ELF-1 (cell line): ENCODE measurements at places on chromosomes 1 and 21.
A peak's percentile ranks its signal among the peaks of the same experiment; 100 is the strongest.

- no peak for DNase-seq
These were observed 1.1 kb upstream of the PSMG1 start for GRCh38 chr21:39184050-39184980.

DNA sequence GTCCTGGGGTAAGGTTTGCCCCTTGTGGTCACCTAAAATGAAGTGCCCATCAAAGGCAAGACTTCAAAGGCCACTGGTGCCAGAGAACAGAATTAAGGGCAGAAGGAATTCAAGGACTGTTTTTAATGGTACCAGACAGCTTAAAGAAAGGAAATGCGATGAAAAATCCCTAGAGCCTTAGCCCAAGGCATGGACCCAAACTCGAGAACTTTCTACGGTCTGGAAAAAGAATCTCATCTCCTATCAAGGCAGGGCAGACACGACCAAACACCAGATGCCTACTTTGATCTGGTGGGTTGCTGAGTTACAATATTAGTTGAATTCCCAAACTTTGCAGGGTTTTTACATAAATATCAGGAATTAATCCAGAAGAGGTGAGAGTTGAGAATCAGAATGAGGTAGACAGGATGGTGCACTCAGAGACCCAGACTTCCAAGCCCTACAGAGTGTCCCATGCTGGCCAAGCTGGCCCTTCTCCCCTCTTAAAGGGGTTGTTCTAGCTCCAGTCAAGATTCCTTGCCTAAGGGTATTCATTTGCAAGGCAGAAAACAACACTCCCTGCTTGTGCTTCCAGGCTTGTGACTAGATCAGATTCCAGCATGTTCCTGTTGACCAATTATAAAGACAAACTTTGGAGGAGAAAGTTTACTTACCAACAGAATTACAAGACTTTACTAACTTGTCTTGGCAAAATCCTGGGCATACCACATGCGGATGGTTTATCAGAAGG, 48.0 kb downstream of the EDN2 start:
- DNase-seq = peak; percentile 86

GRCh38 chr1:159197561-159198557, 6.8 kb upstream of the ACKR1 start:
- DNase-seq = peak; percentile 76

DNA sequence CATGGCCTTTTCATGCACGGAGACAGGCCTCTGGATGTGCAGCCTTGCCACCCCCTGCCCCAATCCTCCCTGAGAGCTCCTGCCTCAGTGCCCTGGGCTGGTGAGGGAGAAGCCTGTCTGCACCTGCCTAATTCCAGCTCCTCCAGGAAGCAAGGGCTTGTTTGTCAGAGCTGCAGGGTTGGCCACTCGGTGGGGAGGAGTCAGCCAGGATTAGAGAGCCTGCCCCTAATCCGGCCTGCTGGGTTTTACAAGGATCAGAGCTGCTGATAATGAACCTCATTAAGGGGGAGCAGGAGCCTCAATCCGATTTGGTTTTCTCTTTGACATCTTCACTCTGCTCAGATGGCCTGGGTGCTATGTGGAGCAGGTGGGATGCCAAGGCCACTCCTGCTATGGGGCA, 31.9 kb upstream of the LHX4 start:
- peak; percentile 8 for DNase-seq

GRCh38 chr1:110440877-110441276, 10.1 kb upstream of the PROK1 start:
- peak; percentile 34 for DNase-seq

DNA sequence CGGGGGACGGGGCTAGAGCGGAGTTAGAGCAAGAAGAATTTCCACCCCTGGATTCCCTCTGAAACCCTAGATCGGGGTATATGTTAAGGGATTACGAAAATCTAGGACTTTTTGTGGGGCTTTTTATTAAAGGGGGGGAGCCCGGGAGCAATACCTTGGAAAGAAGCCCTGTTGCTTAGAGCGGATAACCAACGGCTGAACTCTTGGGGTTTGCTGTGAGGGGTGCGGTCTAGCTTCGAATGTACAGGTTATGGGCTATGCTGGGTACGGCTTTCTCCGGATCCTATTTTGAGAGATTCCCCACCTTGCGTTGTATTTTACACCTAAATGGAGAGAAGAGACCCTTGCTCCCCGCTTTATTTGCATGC, 626 bp downstream of the DYRK3 start:
- no peak for DNase-seq

DNA sequence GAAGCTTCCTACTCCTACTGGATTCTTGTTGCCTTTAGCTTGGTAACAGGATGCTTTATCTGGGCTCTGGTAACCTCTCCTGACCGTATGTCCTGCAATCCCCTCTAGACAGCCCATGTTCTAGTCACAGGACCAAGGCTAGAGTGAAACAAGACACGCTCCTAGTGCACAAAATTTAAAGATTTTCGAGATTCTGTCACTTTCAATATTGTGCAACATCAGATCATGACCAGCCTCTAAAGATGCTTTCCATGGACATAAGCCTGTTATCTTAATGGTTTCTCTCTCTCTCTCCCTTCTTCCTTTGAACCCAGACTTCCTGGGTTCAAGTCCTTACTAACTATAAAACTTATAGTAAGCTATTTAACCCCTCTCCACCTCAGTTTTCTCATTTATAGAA, 1.6 kb upstream of the LY9 start:
- no peak for DNase-seq

- DNase-seq = no peak
These were observed 691.3 kb upstream of the CXADR start for GRCh38 chr21:16821588-16821987.

GRCh38 chr1:186325239-186325638, 49.8 kb downstream of the TPR start:
- no peak for DNase-seq

DNA sequence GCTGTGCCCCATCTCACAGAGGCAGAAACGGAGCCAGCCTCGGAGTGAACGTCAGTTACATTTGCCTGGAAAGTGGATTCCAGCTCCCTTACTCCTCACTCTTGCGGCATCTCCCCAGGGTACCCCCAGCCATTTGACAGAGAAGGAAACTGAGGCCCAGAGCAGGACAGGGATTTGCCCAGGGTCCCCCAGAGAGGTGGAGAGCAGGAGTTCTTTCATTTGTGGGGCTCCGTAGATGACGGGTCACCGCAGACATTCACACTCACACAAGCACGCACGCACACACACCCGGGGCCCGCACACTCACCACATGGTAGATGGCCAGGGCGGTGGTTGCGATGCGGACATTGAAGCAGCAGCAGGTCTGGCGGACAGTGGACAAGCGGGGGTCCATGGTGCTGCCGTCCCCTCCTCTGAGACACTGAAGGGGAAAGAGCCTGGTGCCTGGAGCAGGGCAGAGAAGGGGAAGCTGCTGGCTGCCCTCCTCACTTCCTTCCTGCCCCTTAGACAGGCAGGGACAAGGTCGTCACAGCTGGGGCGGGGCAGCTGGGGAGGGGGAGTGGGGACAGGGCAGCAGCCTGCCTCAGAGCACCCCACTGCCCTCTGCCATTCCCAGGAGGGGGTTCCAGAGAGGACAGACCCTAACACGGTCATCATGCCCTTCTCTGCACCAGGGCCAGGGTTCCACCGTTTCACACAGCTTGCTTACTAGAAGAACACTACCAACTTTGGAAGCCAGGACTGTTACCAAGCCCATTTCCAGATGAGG, at the start of gene LAPTM5:
TSS of gene LAPTM5 (minus strand) at position 423 of the 769 bp plus-strand sequence. CDS start at position 394, 29 bp downstream.
- no peak for DNase-seq

DNA sequence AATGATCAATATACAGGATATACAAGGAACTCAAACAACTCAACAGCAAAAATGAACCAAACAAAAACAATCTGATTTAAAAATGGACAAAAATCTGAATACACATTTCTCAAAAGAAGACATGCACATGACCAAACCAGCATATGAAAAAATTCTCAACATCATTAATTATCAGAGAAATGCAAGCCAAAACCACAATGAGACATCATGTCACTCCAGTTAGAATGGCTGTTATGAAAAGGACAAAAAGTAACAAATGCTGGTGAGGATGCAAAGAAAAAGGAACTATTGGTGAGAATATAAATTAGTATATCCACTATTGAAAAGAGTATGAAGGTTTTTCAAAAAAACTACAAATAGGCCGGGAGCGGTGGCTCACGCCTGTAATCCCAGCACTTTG, 42.0 kb downstream of the FCRL3 start:
- no peak for DNase-seq

- DNase-seq = no peak
These were observed 38.7 kb downstream of the BTBD8 start for GRCh38 chr1:92118826-92119225.

- DNase-seq = no peak
These were observed 9.6 kb upstream of the PIGK start for GRCh38 chr1:77228836-77229235.

DNA sequence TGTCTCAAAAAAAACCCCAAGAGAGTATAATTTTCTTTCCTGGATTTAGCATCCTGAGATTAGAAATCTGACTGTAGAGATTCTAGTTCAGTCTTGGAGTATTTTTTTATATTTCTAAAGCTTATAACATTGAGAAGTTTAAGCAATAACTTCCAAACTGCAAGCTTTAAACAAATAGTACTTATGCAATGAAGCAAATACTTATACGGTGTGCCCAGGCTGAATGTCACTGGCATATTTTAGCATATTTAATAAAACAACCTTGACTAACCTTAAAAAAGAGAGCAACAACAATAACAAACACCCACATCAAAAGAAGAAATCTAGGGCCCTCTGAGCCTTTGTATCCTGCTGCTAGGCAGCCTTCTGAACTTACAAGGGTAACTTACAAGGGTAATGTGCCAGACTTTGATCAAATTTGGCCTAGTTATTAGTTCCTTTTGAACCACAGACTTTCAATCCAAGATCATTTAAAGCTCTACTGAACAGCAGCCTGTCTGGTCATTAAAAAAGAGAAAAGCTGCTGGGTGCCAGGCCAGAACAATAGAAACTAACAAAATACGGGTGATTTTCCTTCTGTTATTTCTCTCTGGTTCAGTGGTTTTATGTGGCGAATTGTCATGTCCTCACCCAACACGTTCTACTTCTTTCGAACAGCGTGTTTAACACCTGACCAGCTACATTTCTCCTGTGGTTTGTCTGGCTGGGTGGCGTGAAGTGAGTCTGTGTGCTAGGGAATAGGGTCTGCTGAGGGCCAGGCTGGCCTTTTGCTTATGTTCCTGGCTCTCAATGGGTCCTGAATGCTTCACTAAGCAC, 16.2 kb downstream of the MTOR start:
- DNase-seq = no peak

DNA sequence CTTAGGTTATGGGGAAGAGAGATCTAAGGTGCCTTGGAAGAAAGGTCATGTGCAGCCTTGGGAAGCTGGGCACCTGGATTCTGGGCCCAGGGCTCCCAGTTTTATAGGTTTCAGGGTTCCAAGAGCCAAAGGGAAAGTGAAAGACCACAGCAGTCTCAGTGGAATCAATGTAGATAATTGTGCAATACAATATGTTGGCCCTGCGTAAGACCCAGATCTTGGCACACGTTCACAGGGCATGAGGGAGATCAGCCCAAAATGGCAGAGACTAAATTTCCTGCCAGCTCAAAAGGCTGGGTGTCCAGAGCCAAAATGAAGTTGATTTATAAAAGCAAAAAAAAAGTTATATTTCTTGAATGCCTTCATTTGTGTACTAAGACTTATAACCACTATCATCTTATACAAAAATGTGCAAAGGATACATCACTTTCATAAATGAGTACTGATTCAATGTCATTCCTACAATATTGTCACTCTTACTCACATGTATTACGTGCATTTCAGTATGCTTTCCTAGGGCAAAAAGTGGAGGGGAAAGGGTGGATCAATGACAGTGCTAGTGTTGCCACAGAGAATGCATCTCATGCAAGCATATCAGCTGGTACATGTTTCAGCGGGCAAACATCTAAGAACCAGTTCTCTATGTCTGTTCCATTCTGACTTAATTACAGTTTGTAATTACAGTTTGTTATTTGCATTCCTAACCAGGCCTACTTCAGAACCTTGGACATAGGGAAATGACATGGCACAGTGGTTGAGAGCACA, 22.5 kb upstream of the NPL start:
- DNase-seq = no peak

- no peak for DNase-seq
These were observed 32.1 kb downstream of the ALDH9A1 start for GRCh38 chr1:165666152-165666825.

DNA sequence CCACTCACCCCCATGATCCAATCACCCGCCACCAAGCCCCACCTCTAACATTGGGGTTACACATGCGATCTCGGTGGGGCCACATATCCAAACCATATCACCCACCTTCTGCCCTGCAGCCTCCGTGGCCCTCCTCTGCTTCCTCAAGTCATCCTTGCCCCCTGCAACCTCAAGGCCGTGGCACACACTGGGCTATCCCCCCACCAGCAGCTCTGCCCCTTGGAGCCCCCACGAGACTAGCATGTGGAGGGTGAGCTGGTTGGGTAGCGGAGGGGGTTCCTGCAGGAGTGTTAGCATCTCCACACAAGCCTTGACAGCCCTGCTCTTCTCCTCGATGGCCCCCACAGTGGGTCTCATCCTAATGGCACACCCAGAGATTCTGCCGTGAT, 100.8 kb downstream of the TOMM20 start:
- no peak for DNase-seq

- no peak for DNase-seq
These were observed 175.4 kb downstream of the HS2ST1 start for GRCh38 chr1:87089823-87090222.

DNA sequence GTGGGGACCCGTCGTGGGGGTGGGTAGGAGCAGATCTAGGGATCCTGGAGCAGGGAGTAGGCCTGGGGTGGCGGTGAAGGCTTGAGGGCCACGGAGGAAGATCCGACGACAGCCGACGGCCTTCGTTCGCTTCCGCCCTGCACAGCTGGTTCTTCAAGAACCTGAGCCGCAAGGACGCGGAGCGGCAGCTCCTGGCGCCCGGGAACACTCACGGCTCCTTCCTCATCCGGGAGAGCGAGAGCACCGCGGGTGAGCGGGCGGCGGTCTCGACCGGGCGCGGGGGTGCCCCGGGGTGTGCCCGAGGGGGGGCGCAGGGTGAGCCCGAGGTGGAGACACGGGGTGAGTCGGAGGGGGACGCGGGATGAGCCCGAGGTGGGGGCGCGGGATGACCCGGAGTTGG, 16.5 kb upstream of the HDAC1 start:
- DNase-seq = no peak

DNA sequence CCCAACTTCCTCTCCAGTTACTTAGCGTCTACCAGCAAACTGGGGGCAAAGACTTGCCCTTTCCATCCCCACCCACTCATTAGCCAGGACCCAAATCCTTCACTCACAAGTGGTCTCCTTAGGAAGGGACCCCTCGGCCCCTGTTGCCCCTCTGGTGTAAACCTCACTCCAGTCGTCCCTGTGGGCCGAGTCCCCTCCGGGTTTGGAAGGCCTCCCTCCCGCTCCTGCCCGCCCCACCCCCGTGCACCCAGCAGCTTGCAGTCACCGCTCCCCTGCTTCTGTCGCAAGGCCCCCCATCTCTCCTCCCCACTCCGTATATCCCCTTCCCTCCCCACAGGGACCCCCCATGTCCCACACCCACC, 1.2 kb downstream of the EFHD2 start:
- DNase-seq = no peak

DNA sequence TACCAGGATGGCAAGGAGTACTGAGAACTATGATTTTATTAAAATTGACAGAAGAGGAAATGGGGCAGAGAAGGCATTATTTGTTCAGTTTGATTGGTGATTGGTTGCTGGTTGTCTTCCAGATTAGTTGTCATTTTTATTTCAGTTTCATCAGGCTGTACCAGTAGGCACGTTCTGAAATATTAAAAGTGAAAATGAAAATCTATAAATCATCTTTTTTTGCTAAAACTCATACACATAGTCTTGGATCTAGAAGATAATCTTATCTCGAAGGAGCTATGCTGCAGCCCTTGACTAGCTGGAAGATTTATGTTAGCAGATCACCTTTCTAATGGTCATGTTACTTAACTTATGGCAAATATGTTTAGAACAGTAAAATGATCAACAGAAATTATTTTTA, 29.0 kb downstream of the NEK7 start:
- DNase-seq = no peak

- no peak for DNase-seq
These were observed 20.3 kb downstream of the PDC start for GRCh38 chr1:186440584-186440983.
